NCI-H69 (cell line): ENCODE measurements at places on chromosomes 6 and 20.

DNA sequence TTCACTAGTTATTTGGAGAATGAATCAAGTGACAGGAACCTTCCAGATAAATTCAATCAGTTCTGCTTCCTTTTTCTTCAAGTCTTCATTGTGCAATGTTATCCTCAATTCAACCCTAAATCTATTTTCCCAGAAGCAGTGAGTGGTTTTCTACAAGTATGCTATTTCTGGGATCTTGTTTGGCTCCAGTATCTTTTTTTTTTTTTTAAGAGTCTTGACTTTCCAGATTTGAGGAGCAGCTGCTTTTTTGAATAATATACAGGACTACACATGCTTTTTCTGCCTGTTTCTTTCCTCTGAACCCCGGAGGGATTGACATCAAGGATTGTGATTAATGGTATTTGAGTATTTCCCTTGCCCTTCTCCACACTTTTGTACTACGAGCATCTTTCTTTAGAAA lies 339.2 kb upstream of the JAG1 start:
- no peak for DNase-seq

- DNase-seq = no peak
Observed at GRCh38 chr6:139486476-139486799, 112.0 kb upstream of the CITED2 start.

- peak; percentile 57 for DNase-seq
Observed at GRCh38 chr6:43095939-43096338, 19.8 kb downstream of the PTK7 start.

DNA sequence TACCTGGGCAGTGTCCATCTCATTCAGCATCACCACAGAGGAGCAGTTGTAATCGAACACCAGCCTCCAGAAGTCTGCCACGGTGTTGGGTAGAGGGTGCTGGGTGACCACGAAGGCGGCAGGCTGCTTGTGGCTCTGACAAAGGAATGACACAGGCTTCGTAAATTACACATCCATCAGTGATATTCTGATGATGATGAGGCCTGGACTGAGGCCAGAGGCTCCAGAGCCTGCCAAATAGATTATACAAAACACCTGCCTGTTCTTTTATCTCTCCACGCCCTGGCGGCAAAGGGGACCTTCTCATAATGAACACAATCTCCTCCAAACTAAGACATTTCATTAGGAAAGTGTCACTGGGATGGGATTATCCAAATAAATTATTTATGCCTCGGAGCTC lies 480.2 kb upstream of the CHD6 start:
- peak; percentile 76 for DNase-seq

DNA sequence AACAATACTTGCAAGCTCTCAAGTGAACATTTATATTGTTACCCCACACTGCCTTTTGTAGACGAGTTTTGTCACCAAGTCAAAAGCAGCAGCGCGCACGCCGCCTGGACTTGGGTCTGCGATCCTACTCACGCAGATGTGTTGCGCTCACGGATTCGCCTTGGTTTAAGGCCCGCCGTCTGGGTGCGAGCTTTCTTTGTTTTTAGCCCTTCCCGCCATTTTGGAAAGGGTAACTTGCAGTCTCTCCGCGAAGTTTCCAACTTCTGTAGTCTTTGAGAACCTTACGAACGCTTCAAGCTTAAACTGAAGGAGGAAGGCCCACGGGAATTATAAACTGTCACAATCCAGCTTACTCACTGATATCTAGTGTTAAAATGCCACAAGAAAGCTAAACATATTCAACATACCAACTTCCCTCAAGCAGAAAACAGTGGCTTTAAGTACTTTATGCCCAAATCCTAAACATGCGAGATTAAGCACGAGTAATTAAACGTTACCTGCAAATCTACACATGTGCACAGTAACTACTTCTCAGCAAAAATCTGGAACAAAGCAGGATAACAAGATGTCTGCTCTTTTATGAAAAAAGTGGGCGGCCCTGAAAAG lies 80.4 kb upstream of the BTN3A2 start:
- peak; percentile 89 for DNase-seq

- DNase-seq = no peak
Observed at GRCh38 chr6:2782825-2783187, 17.6 kb downstream of the WRNIP1 start.

DNA sequence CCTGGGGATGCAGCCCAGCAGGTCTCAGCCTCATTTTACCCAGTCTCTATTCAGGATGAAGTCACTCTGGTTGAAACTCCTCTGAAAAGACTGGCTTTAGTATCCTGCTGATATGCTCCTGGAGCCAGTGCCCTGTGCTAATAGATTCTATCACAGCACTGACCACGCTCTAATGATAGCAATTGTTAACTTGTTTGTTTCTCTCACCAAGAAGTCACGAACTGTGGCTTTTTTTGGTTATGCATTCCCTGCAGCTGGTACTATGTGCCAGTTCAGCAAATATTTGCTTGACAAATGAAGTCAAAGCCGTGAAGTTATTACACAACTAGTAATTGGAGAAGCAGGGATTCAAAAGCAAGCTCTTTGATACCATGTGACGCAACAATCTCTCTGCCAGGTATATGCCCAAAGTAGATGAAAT lies 754.6 kb downstream of the KIF16B start:
- DNase-seq = peak; percentile 98

GRCh38 chr20:24339210-24339641 lies 130.2 kb upstream of the SYNDIG1 start:
- DNase-seq = no peak

DNA sequence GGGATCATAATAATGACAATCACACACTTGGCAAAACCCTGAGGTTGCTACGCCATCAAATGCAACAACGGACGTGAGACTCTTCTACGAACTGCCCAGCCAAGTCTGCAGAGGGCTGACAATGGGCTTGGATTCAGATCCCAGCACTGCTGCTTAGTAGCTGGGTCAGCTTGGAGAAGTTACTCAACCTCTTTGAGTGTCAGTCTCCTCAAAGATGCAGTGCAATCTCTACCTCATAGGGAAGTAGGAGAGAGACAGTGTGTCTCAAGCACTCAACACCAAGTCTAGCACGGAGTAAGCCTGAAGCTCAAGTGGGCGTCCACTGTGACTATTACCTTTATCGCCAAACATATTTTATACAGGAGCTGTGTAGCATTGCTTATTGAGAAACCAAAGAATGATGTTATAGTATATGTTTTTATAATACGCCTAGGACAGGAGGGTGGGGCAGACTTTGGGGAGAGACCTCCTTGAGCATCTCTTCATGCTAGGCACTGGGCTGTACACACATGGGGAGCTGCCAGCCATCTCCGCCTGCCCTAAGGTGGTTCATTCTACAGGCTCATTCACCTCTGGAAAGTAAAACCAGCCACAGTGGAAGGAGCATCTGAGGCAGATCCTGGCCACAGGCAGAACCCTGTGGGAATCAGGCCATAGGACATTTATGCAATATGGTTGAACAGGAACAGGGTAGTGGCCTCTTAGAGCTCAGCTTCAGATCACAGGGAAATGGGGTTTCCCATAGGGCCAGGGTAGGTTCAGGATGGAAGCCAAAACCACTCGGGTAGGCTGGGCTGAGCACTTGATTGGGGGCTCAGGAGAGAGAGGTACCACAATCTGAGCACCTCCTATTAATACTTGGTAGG lies 160.2 kb downstream of the MRPL14 start:
- DNase-seq = no peak

DNA sequence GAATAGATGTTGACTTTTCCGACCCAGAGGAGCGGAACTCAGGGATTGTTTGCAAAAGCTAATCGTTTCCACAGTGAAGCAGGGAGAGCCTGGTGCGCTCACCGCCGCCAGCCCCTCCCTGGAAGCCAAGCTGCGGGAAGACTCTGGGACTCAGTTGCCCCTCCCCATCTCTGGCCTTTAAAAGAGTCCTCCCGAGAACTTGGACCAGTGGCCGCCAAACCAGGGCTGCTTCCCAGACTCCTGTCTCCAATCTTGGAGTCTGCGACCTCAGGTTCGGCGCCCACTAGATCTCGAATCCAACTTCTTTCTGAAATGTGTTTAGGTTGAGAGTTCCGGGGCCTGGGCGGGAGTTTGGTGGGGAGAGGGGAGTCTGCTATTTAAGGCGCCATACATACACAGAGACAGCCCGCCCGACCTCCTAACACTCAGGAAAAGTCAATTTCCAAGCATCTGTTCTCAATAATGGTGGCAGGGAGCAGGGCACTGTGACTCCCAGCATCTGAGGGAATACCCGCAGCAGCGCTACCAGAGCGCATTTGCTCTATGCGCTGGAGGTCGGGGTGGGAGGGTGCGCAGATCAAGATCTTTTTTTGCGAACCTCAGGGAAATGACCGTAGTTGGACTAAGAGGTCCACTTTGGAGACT lies 800 bp upstream of the GRIK2 start:
- peak; percentile 91 for DNase-seq

DNA sequence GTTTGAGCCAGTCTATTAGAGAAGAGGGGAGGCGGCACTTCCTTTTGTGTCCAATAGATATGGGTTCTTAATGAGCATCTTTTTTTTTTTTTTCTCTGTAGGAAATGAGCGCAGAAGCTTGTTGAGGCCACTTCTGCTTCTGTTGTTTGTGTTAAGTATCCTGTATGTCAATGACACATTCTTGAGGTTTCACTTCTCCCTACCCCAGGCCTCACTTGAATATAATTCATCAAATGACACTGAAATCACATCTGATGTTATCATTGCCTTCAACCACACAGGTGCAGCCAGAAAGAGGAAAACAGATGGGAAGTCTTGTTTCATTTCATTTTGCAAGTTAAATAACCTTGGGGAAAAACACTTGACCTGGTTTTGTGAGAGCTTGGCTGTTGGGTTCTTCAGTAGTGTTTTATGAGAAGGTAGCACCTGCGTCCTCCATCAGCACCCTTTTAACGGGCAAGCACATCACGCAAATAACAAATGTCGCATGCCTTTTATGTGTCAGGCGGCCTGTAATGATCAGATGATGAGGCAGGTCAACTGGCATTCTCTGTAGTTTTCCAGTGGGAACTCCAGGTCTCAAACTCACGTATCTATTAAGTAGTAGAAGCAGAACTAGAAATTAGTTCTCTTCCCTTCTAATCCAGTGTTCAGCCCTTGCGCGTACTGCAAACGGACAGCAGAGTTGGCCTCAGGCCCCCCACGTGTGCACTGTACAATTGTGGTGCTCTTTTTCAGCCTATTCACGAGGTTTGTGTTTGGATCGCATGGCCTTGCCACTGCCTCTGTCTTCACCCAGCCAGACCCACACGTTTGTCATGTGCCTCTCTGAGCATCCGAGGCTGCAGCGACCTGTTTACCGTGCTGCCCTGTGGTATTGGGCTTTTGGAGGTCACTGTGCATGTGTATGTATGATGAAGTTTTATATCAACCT lies 23.5 kb downstream of the PLEKHG1 start:
- DNase-seq = no peak

DNA sequence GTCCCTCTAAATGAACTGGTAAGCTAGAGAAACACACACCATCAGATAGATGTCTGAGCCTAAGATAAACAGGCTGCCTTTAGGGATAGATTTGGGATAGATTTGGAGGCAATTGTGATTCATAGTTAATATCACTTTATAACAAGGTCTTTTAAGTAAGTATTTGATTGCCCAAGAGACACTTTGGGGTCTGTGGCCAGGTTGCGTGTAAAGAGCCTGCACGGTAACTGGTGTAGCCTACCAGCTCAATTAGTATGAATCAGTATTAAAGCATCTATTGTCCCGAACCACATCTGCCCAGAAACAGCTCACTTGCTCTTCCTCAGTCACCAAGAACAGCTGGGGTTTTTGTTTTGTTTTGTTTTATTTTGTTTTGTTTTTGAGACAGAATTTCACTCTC lies 193.3 kb downstream of the SASH1 start:
- no peak for DNase-seq

- no peak for DNase-seq
Observed at GRCh38 chr6:164377348-164377918, 932.0 kb downstream of the C6orf118 start.

GRCh38 chr20:56580226-56580625 lies 47.2 kb downstream of the FAM209B start:
- no peak for DNase-seq

DNA sequence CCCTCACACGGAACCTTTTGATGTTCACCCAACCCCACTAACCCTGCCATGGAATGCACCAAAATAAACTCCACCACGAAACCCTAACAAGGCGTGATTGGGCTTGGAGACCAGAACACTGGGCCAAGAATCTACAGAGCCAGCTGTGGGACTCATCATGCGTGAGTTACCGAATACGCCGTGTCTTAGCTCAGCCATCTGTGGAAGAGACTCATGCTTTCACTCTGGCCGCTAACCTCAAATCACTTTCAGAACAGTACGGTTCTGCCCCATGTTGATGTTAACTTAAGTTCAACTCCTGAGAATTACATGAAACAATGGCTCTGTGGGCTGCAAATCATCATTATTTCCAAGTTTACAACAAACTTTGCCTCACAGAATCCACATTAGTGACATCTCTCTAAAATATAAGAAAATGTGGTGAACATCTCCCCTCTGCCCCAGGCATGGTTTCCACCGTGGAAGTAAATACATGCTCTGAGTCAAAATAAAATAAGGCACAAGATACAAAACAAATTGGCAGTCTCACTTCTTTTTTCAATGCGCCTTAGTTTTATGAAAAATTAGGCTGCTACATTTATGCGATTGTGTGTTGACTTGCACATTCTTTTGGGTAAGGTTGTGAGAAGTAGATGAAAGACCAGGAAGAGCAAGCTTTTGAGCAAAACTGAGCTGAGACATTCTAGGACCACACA lies 308.9 kb upstream of the EXOC2 start:
- DNase-seq = no peak

GRCh38 chr6:13853871-13854270 lies 39.5 kb upstream of the MCUR1 start:
- DNase-seq = no peak

- no peak for DNase-seq
Observed at GRCh38 chr20:3352202-3352601, 55.3 kb downstream of the DNAAF9 start.

DNA sequence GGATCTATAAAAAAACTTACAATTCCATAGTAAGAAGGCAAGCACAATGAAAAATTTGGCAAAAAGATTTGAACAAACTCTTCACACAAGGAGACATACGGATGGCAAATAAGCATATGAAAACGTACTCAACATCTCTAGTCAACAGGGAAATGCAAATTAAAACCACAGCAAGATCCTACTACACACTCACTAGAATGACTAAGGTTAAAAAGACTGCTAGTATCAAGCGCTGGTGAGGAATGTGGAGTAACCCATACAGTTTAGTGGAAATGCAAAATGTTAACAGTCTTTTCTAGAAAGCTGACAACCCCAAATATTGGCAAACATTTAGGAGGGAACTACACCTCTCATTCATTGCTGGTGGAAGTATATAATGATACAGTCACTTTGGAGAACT lies 175.9 kb upstream of the SGK1 start:
- DNase-seq = no peak

- DNase-seq = no peak
Observed at GRCh38 chr6:26507658-26508057, 7.6 kb downstream of the BTN1A1 start.
